Activated T-helper 17 cell treated with anti-CD3 and anti-CD28 coated beads, Interleukin-2, amount 50 U/mL, for 72 hours (primary cell): ENCODE measurements at places on chromosomes 7 and 10. TPM values are rescaled to one million over a fixed set of nuclear protein-coding genes. Genes with fewer than 3 reads are reported as not detected.

The BAG3 gene
- 24.7 TPM for total RNA-seq

- no peak for ATAC-seq
These were observed 184.5 kb upstream of the BMPER start for GRCh38 chr7:33720870-33721269.

DNA sequence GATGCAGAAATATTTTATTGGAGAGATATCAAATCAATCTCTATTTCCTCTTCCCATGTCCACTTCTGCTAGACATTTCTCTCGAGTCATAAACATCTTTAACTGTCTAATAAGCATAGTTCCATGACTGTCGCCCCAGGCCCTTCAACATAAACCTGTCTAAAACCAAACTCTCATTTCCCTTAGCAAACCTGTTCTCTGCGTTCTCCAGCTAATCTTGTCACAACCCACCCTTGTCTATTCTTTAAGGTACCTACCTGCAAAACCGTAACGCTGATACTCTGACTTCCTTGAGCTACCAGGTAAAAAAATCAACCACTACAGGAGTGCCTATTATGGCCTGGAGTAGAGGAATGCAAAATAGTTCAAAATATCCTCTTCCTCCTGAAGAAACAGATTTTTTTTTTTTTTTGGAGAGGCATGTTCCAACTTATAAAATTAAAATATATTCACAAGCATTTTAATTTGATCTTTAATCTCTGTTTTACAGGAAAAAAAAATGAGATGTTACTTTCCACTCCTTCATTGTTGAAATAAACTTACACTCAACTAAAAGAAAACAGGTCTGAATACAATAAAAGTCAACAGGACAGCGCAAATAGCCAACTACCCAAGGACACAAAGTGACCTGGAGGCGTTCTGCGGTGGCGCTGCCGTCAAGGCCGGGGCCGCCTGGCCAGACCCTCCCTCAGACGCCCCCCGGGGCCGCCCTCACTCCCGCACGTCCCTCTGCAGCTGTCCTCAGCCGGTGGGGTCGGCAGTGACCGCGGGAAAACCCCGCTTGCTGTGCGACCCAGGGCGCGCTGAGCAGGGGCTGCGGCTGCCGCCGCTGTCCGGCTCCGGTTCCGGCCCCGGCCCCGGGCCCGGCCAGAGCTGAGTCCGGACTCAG, 765 bp downstream of the SLC25A40 start:
- peak; percentile 3 for ATAC-seq

The TRPV5 gene
- total RNA-seq: 0.13 TPM

- ATAC-seq: no peak
These were observed 1128.7 kb downstream of the CNTNAP2 start for GRCh38 chr7:147245274-147245673.

- ATAC-seq: no peak
These were observed 32.6 kb downstream of the DUSP5 start for GRCh38 chr10:110530131-110530831.

- ATAC-seq: no peak
These were observed 96.4 kb downstream of the FOXL3 start for GRCh38 chr7:386385-386784.

DNA sequence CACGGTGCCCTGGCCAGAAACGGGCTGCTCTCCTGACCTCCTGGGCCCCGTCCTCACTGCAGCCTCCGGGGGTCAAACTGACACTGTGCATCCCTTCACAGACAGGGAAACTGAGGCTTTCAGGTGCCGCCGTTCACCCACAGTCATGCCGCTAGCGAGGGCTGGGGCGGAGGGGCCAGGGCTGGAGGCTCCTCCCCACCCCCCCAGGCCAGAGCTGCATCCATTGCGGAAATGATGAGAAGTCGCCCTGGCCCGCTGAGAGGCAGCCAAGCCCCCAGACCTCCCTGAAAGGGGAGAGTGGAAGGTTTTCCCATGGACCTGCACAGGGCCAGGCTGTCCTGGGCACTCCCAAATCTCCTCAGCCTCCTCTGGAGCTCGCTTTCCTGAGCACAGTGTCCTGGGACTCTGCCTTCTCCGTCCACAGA, 16.5 kb upstream of the INPP5A start:
- no peak for ATAC-seq

- no peak for ATAC-seq
These were observed 45.9 kb upstream of the PTF1A start for GRCh38 chr10:23146258-23146657.

GRCh38 chr10:55163388-55163979, 362.5 kb upstream of the PCDH15 start:
- no peak for ATAC-seq

DNA sequence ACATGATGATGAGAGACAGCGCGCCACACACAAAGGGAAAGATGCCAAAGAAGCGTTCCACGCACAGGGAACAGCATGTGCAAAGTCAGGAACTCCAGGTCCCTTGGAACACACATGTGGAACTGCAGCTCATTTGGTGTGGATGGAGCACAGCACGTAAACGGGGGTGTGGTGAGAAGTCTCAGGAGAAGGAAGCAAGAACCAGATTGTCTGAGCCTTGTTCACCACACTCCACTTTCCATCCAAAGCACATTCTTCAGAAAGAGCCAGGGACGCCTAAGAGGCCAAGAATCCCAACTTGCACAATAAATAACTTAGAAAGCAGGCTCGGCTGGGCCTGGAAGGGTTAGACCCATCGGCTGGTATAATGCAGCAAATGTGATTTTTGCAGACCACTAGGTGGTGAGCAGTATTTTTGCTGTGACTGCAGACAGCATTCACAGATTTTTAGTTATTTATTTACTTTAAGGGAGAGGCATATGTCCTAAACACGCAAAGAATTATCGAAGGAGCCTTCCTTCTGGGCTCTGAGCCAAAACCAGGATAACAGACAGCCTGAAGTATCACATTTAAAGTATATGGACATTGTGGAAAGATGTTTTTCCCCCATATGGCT, 27.9 kb upstream of the ASCC1 start:
- ATAC-seq: no peak

- ATAC-seq: peak; percentile 43
These were observed 125.8 kb downstream of the DOCK4 start for GRCh38 chr7:112080441-112080840.

GRCh38 chr7:112201411-112201810, 4.8 kb downstream of the DOCK4 start:
- no peak for ATAC-seq

The SH2D4B gene
- 0.32 TPM for total RNA-seq

The INPP5A gene
- 5.6 TPM for total RNA-seq

- no peak for ATAC-seq
These were observed 252.9 kb downstream of the RNLS start for GRCh38 chr10:88330174-88330573.

DNA sequence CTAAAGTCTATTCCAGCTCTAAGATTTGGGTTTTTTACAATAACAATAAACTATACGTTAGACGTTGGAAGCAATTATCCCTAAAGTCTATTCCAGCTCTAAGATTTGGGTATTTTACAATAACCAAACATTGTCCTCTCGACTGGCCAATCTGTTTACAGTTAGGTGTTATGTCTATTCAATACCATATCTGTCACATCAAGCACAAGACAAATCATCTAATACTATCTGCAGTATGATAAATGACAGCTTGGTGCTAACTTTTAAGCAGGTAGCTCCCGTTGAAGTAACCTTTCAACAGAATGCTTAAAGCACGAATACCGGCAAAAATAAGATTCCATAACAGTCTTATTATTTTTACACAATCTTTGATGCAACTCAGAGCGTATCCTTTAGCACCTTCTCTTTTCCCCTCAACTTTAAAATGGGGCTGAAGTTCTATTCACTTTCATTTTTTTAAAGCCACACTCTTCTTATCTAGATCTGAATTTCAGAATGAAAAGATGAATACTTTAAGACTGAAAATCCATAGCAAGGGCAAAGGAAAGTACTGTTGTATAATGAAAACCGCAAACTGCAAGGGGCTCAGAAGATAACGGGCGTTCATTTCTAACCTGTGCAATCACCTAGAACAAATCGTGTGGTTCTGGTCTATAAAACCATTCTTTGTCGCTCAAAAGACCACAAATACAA, 925 bp downstream of the H2AZ2 start:
- peak; percentile 1 for ATAC-seq

The UCMA gene
- not detected for total RNA-seq

The RINT1 gene
- 23.1 TPM for total RNA-seq

GRCh38 chr7:81926154-81926553, 156.3 kb upstream of the HGF start:
- ATAC-seq: no peak

The MXI1 gene
- 130 TPM for total RNA-seq

The ZNF503 gene
- total RNA-seq: 0.13 TPM

GRCh38 chr10:7941576-7941975, 112.9 kb upstream of the GATA3 start:
- no peak for ATAC-seq

GRCh38 chr7:46115410-46115809, 194.3 kb upstream of the IGFBP3 start:
- no peak for ATAC-seq

- ATAC-seq: no peak
These were observed 1166.7 kb upstream of the C7orf33 start for GRCh38 chr7:147423875-147424274.

DNA sequence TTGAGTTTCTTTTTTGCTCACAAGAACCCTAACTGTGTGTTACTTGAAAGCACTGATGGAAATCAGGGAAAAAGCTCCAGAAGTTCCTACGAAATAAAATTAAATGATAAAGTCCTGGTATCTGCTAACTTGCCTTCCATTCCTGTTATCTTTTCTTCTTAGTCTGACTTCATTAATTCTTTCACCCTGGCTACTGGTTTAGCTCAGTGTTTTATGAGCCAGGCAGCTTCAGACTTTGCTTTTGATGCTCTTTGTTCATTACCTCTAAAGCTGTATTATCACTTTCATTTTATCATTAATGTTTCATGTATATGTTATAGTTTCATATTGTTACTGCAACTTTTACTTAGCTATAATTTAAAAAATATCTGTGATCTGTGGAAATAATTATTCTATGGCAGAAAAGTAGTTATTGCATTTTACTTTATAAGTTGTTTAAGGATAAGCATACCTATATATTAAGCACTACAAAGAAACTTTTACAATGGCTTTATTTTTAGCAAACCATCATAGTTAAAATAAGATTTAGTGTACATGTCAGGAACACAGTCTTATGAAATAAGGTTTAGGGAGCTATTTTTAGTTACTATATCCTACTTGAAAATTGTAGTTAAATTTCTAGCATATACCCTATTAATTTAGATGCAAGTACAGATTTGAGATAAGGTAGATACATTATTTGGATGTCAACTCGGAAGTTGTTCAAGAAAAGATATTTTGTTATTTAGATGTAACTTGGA, 19.3 kb downstream of the PTEN start:
- ATAC-seq: no peak

GRCh38 chr7:140672382-140673062, at the start of gene ADCK2:
TSS of gene ADCK2 (plus strand) at chr7:140672945. CDS start at chr7:140673331, 386 bp downstream.
- peak; percentile 83 for ATAC-seq

GRCh38 chr10:123529146-123529760, 136.9 kb upstream of the GPR26 start:
- ATAC-seq: no peak
